ENCODE measurements at places on chromosomes 16 and 17.

DNA sequence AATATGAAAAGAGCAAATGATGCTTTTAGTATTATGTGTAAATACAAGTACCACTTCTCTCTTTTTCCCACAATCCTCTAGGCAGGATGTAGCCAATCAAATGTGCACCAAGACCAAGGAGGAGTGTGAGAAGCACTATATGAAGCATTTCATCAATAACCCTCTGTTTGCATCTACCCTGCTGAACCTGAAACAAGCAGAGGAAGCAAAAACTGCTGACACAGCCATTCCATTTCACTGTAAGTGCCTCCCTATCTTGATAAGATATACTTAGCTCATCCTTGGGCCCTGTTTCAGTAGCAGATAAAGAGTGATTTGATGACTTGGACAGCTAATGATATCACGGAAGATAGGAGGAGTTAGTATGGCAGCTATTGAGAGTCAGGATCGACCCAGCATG is 33.7 kb downstream of the TADA2A start:
- no peak for DNase-seq

DNA sequence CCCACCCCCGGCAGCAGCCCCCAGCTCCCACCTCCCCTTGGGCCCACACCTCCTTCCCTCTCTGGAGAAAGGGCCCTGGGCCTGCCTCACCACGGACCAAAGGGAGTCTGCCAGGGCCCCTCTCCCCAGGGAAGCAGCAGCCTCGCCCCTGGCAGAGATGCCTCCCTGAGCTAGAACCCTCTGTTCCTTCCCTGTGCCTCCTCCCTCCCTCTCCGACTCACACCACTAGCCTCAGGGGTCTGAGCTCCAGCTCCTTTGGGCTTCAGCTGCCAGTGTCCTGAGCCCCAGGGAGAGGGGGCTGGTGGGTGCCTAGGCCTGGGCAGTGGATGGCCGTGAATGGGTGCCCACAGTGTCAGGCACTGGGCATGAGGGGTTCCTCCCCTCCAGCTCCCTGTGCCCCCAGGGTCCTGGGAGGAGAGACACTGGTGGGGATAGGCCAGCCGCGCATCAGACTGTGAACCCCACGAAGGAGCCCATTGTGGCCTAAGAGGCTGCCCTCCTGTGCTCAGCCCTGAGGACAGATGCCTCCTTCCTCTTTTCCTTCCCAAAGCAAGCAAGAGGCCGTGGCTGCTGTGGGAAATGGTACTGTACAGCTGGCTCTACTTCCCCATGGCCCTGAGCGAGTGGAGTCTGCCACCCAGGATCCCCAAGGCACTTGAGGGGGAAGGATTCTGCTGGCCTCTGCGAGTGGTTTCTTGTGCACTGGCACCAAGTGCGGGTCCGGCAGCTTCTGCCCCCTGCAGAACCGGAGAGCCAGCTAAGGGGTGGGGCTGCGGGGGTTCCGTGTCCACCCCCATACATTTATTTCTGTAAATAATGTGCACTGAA is 20.7 kb downstream of the MMP15 start:
- no peak for DNase-seq

- DNase-seq = no peak
These were observed 9.2 kb downstream of the SP2 start for GRCh38 chr17:47905221-47905733.

- no peak for DNase-seq
These were observed 15.7 kb upstream of the BAHCC1 start for GRCh38 chr17:81379523-81379942.

DNA sequence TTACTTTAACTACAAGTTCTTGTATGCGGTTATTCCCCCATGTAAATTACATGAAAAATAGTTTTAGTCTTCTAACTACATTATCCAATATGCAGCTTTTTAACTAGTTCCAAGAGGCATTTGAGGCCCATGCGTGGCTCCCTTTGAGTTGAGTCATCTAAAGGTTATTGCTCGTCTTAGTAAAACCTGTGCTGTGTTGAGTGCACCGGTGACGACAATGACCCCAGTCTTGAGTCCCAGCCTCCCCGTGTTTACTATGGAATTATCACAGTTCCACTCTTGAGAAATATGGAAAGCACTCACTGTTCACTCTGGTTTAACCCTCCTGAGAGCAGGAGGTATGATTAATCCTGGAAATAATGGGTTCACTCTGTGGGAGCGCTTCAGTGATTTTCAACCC is 119.2 kb downstream of the PITPNC1 start:
- no peak for DNase-seq

- DNase-seq = no peak
These were observed 188.5 kb downstream of the MSI2 start for GRCh38 chr17:57444682-57445450.

DNA sequence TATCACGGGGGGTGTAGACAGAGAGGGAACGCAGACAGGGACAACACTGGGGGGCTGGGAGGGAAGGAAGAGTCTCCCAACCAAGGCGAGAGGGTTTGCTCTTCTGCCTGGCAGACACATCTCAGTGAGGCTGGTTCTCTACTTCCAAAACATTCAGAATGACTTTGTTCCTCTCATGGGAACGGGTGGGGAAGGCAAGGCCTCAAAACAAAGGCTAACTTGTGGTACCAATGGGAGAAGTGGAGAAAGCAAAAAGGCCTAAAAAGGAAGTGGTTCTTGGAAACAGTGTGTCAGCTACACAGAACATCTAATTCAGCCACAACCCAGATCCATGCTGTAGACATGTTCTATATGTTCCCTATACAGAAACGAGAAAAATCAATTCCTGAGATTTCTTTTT is 7.5 kb downstream of the FLOT2 start:
- DNase-seq = no peak

- no peak for DNase-seq
These were observed 423.9 kb downstream of the WWOX start for GRCh38 chr16:78523212-78523985.

DNA sequence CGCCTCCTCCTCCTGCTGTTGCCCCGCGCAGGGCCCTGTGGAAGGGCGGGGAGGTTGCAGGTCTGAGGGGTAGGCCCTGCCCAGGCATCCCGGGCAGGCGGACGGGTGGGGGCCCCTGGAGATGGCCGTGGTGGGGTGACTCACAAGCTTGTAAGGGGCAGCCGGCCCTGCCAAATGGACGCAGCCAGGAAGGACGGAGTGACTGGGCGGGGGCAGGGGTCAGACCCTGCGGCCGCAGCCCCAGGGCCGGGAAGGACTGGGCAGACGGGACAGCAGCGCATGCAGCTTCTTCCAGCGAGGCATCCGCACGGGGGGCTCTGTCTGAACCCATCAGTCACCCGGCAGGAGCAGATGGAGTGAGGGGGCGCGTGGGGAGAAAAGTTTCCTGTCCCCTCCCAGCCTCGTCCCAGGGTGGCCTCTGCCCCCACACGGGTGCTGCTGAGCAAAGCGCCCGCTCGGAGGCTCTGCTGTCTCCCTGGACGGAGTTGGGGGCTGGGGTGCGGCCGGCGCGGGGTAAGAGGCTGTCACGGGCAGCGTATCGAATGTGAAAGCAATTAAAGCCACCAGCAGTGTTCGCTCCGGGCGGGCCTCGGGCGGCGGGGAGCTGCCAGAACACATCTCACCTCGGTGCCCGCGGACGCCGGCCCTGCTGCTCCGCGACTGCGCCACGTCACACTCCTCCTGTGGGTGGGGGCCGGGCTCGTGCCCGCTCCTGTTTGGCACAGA is 5.4 kb upstream of the PRR35 start:
- no peak for DNase-seq

GRCh38 chr17:75228305-75228704 is 22.8 kb downstream of the NUP85 start:
- DNase-seq = no peak

GRCh38 chr16:83900571-83900970 is 1.7 kb downstream of the MLYCD start:
- DNase-seq = no peak

GRCh38 chr17:62219221-62219899 is 154.3 kb upstream of the MED13 start:
- DNase-seq = no peak

- DNase-seq = no peak
These were observed 111.3 kb downstream of the BANP start for GRCh38 chr16:88062341-88063210.

GRCh38 chr17:61235827-61236197 is 163.8 kb upstream of the TBX2 start:
- no peak for DNase-seq

DNA sequence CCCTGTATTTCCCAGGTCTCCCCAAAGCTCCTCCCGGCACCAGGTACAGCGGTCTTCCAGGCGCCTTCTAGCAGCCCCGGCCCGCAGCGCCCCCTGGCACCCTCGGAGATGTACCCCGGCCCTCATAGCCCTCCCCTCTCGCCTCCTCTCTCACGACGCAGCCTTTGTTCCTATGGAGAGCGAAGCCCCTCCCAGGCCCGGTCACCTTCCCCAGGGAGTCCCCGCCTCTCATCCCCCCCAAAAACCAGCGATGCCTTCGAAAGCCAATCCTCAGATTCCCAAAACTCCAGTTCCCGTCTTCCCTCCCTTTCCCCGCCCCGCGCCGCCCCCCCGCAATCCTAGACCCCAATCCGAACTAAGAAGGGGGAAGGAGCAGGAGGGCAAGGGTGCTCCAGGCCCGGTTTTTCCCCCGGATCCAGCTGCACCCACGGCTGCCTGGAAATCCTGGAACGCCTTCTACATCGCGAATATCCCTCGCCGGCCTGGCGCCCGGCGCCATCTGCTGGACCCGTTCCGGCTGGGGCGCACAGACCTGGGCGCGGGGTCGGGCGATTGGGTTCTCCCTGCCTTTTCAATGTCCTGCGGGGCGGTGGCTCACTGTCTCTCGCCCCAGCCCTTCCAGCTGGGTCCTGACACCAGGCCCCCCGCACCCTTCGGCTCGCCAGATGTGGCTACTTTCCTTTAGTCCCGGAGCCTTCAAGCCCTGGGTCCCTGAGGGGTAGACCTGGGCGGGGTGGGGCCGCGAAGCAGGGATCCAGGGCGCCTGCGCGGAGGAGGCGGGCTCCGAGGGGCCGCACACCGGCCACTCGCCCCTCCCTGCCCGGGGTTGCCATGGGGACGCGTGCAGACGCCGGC is at the start of gene DNAH2:
TSS of gene DNAH2 (plus strand) at position 844 of the 855 bp plus-strand sequence. CDS start 1,991 bp downstream, outside the sequence.
- DNase-seq = no peak

DNA sequence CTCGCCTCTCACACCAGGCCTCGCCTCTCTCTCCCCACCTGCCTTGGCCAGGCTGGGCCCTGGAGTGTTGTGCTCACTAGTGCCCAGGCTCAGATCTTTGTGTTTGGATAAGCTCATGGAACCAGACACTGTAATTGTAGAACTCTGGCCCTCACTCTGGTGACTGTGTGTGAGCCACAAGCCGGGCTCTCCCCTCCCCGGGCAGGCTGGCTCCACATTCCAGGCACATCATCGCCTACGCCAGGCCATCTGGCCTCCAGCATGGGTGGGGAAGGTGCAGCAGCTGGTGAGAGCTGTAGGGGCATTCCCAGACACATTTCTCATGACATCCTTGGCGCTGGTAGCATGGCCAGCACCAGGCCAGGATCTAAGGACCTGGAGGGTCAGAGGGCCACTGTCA is 202.3 kb downstream of the RAB11FIP4 start:
- DNase-seq = no peak

DNA sequence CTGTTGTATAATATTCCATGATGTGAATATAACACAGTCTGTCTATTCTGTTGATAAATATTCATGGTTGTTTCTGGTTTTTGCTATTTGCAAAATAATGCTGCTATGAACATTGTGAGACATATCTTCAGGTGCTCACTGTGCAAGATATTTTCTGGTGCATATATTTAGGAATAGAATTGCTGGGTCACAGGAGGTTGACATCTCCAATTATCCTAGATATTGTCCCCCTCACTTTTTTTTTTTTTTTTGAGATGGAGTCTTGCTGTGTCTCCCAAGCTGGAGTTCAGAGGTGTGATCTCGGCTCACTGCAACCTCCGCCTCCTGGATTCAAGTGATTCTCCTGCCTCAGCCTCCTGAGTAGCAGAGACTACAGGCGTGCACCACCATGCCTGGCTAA is 14.5 kb upstream of the MYO18A start:
- no peak for DNase-seq

DNA sequence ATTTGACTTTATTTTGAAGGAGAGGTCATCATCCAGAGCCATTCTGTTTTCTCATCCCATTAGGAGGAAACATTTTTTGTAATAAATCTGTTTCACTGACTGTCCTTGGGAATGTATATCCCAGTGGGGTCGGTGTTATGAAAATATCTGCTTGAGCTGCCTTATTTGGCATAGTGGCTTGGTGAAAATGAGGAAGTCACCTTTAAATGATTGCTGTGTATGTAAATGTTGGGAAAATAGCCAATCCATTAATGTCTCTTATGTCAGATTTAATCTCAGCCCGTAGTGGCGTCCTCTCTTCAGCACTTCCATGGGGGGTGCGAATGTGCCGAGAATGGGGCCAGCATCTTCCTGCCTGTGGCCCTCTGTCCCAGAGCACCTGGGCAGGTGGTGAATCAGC is 57.6 kb downstream of the BANP start:
- DNase-seq = no peak

DNA sequence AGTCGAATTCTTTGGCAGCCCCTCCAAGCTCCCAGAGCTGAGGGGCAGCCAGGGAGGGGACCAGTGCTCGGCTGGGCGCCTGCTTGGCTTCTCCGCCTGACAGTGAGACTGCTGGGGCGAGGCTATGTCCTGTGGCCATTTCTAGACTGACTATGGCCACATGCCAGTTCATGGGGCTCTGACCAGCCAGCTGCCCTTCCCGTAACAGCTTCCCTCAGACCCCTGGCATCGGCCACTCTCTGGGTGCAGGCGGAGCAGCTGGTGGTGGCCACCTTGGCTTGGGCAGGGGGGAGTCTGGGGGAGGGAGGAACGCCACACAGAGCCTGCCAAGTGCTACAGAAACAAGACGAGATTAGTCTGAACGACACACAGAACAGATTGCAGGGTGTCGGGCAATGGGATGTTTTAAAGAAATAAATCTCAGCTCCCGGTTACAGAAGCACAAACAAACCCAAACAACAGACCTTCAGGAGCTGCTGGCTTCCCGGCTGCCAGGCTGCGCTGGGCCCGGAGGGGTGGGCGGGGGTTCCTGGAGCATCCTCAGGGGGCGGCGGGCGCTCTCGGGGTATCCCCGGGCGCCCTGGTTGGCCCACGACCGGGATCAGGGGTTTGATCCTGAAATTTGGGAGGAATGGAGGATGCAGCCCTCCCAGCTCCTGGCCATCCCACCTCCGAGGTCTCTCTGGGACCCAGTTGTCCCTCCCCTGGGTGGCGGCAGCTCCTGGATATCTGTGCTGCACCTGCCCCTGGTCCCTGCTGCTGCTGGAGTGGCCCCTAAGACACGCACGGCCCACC is 34.5 kb downstream of the TBC1D16 start:
- DNase-seq = no peak

DNA sequence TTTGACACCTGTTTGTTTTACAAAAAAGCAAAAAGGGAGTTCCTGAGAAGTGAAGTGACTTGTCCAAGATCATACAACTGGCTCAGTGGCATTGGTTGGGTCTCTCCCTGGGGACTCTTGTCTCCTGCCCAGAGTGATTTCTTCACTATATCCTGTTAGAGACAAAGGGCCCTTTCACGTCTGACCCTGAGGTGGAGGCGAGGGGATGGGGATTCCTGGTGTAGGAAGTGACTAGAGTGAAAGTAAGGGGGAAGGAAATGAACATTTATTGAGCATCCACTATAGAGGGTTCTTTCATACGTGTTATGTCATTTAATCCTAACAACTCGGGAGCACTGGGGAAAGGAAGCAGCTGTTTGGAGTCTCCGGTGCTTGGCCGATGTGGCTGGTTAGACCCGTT is 9.0 kb downstream of the ITGB3 start:
- DNase-seq = no peak

- DNase-seq = no peak
These were observed 56.2 kb downstream of the ADCY9 start for GRCh38 chr16:4060009-4060408.

All from stimulated activated CD8-positive, alpha-beta memory T cell treated with anti-CD3 and anti-CD28 coated beads, Interleukin-4, amount 100 ng/mL, for 1 hour (primary cell).